ENCODE measurements at places on chromosomes 12 and 14. TPM values are rescaled to one million over a fixed set of nuclear protein-coding genes. Genes with fewer than 3 reads are reported as not detected.

GRCh38 chr14:104788161-104788818 is 7.3 kb downstream of the AKT1 start:
- no peak for DNase-seq

DNA sequence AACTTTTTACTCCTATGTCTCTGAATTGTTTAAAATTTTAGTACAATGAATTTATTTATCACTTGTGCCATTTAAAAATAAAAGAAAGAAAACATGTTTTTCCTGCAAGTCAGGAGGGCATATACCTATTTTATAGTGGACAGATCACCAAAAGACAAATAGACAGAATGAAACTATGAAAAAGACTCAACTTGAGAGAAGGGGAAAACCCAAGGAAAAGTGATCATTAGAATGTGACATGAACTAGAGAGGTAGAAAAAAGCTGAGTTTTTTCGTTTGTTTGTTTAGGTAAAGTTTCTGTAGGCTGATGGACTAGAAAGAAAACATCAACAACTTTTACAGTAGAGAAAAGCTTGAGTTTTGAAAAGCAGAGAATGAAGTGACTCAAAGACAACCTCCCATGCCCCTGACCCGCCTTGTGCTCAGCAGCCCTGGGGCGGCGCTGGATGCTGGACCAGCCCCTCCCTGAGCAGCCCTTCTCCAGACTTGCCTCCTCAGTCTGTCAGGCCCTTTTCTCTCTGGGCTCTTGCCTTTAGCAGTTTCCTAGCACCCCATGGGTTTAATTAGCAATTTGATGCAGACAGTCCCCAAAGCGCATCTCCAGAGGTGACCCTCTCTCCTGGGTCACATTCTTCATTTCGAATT is 95.1 kb upstream of the ARID2 start:
- DNase-seq: no peak

DNA sequence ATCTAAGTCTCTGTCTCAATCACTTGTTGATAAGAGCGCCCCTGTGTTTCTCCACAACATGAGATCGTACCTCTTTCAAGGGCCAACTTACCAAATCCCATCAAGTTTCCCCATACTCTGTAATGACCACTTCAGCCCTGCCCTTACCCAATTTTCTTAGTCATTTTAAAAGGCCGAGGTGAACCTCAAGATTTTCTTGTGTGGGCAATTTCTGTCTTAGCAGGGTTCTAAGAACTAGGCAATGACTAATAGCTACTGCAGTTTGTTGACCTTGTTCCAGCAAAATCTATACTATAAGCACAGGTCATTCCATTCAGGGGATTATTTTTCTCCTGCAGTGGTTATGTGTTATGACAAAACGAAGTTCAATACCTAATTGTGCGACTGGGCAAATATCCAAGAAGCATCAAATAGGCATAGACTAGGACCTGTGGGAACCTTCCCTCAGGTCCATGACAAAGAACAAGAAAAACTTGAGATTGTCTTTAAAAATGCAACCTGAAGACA is 359.8 kb downstream of the PCNX1 start:
- no peak for DNase-seq

DNA sequence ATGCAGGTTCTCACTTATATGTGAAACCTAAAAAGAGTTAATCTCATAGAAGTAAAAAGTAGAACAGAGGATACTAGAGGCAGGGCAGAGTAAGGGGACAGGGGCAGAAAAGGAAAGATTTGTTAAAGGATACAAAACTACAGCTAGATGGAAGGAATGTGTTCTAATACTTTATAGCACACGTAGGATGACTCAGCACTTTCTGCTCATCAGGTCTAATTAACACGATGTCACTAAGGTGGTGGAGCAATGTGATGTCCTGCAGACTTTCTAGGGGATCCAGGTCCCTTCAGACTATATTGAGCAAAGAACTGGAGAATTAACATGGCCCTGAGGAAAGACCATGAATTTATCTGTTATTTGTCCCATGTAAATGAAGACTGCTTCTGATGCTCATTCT is 80.8 kb upstream of the CMKLR1 start:
- DNase-seq: no peak

- DNase-seq: no peak
These were observed 437.3 kb downstream of the TMEM132D start for GRCh38 chr12:129466499-129466898.

DNA sequence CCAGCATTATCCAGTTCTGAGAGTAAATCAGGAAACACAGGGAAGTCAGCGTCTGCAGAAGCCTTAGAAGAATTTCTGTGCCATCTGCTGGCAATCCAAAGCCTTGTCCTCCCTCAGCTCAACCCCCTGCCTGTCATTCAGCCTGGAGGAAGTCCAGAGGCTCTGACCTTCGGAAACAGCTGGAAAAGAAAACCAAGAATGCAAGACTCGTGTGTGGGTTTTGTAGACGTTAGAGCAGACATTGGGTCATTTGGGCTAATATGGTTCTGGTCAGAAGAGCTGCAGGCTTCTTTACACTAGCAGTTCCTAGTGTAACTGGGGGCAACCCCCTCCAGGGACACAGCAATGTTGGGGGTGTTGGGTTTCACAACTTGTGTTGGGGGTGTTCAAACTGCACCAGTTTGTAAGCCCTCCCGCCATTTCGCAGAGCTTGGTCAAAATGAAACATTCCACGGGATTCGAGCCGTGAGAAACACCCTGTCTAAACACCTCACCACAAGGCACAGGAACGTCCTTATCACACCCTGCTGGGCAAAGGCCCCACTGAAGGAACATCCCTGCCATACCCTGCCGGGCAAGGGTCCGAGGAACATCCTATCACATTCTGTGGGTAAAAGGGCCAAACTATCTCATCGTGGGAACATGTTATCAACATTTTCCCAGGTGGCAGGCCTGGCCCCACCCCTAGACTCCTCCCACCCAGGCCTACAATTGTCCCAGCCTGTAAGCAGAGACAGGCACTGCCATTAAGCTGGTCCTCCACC is 21.0 kb upstream of the SERPINA4 start:
- no peak for DNase-seq

DNA sequence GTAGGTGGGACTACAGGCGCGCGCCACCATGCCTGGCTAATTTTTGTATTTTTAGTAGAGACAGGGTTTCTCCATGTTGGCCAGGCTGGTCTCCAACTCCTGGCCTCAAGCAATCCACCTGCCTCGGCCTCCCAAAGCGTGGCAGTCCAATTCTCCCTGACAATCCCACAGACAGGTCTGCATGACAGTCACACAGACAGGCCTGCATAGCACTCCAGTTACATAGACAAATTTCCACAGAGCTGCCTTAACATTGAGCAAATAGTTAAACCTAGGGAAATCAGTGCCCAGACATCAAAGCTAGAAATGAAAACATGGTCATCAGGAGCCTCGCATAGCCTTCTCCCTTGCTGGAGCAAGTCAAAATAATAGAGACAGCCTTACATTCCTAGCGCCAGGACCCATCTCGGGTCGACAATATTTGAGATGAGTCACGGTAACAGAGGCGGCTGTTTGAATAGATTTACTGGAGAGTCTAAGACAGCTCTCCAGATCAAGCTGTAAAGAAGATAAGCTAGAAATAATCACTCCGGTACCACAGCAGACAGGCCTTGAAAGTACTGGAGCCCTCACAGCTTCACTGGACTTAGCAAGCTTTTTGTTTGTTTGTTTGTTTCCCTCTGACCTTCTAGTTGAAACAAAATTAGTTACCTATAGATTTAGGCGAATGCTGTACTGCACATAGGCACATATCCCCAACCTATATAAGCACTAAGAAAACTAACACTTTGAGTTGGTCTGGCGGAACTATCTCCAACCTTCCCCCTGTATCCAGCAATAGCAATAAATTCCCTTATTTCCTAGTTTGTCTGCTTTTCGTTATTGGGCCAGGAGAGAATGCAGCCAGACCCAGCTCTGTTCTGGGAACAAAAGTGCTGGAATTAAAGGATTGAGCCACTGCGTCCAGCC is 23.8 kb upstream of the PYROXD1 start:
- DNase-seq: no peak

DNA sequence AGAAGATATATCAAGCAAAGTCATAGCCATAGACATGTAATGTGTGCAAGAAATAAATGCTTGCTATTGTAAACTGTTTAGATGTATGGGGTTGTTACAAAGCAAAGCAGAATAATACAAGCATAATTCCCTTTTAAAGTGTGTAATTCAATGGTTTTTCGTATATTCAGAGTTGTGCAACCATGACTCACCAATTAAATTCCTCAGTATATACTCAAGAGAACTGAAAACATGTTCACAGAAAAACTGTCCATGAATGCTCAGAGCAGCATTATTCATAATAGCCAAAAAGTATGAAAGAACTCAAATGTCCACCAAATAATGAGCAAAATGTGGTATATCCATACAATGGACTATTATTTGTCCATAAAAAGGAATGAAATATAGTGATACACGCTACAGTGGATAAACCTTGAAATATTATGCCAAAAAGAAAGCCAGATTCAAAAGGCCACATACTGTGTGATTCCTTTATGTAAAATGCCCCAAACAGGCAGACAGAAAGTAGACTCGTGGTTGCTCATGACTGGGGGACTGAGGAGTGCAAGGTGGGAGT is 9.3 kb downstream of the GXYLT1 start:
- DNase-seq: no peak

DNA sequence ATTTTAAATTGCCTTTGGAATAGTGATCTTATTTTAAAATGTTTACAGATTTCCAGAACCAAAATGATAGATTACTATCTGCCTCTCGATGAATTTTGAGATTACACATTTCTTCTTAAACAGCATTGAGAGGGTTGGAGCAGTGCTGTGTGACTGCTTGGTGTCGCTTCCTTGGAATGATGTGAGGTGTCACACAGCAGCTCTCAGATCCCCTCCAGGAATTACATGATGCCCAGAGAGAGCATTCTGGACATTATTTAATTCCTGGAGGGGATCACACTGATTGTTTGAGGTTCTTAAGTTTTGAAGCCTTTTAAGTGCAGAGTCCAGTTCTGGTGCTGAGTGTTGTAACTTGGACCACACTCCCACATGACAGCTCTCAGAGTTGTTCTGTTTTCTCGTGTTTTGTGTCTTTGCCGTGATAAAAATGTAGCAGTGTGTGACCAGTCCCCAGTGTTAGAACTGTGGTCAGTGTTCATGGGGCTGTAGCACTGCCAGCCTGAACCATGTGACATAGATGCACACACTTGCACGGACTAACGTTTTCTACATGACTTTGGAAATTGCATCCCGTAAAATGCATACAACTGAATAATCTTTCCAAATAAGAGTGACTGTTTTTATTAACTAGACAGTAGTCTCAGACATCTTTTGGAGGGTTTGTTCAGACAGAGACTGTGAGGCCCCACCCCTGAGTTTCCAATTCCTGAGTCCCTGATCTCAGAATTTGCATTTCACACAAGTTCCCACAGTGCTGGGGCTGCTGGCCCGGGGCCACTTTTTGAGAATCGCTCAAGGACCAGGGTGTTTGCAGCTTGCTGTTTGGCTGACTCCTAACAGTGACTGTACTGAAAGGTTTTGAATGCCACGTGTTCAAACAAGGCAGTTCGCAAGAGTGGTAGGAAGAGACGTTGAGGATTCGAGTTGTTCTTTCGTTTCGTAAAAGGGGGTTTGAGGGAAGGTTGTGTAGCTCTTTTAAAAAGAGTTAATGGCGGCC is 26.0 kb downstream of the XRCC3 start:
- DNase-seq: no peak

DNA sequence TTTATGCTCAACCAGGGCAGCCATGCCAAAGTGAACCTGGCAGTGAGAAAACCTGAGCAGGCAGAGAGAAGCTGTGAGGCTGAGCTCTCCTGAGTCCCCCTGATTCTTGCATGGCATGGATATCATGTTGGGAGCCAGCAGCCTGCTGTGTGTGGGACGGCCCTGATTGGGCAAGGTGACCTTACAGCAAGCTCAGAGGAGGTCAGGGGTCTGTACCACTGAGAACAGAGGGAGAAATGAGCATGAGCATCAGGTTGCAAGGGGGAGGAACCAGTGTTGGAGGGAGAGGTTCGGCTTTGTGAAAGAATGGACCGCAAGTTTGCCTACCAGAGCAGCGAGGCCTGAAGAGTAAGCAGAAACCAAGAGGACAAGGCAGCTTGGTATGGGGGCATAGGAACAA is 59.1 kb upstream of the PTGR2 start:
- DNase-seq: no peak

DNA sequence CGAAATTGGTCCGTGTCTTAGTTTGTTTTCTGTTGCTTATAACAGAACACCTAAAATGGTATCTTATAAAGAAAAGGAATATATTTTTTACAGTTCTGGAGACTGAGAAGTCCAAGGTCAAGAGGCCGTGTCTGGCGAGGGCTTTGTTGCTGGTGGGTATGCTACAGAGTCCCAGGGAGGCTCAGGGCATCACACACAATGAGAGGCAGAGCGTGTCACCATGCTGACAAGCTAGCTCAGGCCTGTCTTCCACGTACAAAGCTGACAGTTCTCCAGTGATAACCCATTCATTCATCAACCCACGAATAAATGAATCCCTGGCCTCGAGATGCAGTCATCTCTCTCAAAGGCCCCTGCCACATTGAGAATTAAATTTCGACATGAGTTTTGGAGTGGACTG is 56.7 kb upstream of the AEBP2 start:
- no peak for DNase-seq

GRCh38 chr12:27424631-27425230 is 21.8 kb upstream of the SMCO2 start:
- DNase-seq: no peak

DNA sequence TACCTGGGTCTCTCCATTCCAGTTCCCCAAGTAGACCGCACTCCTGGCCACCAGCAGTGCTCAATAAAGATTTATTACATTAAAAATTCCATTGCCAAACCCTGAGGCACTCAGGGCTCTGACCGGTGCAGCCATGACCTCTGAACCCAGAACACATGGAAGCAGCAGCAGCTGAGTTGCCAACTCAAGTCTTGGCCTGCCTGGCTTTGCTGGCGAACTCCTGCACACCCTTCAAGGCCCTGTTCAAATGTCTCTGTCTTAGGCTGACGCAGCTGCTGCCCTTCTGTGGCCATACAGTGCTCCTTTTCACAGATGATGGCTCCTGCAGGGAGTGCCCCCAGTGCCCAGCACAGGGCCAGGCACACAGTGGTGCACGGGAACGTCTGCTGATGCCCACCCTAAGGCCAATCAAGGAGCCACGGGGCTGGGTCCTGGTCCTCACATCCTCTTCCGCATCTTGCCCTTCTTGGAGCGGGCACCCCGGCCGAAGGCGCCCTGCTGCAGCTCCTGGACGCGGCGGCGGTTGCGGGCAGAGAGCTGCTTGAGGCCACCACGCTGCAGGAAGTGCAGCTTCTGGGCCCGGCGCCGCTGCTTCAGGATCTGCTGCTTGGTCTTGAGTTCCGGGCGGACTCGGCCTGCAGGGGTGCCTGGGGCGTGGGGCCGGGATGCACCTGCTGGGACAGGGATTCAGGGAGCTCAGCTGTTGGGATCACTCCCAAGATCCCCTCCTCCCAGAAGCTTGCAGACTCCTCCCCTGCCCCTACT is 9.1 kb downstream of the CFAP73 start:
- DNase-seq: no peak

OASL gene
- not detected for total RNA-seq

C12orf54 gene
- total RNA-seq: not detected

RERG gene
- total RNA-seq: not detected
